Left kidney (tissue), 8 donors: ENCODE measurements at places on chromosomes 6 and 20. TPM values are rescaled to one million over a fixed set of nuclear protein-coding genes. Genes with fewer than 3 reads are reported as not detected.
A peak's percentile ranks its signal among the peaks of the same experiment; 100 is the strongest.

DNA sequence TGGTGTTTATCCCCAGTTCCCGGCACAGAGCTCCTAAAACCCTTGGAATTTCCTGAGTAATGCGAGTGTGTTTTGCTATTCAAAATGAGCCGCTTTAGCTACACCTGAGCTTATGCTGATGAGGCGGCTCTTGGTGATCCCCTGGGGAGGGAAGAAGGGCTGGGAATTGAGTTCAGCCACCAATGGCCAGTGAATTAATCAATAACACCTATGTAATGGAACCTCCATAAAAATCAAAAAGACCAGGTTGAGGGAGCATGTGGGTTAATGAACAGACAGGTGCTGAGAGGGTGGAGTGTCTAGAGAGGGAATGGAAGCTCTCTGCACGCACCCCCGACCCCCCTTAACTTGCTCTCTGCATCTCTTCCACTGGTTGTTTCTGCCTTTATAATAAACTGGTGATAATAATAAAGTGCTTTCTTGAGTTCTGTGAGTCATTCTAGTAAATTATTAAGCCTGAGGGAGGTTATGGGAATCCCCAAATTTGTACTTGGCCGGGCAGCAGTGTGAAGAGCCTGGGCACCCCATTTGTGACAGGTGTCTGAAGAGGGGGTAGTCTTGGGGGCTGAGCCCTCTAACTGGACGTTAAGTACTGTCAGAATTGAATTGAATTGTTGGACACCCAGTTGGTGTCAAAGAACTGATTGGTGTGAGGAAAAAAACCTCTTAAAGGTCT is 24.6 kb upstream of the SERPINB1 start:
- DNase-seq, result no peak

The PDYN gene
- polyA plus RNA-seq, result 0.52 TPM

- DNase-seq, result peak; percentile 28
These were observed 71.4 kb upstream of the UFL1 start for GRCh38 chr6:96450082-96450769.

The BPIFA1 gene
- not detected for polyA plus RNA-seq

The IL17F gene
- polyA plus RNA-seq, result 0.40 TPM

- DNase-seq, result no peak
These were observed 10.4 kb downstream of the CEP57L1 start for GRCh38 chr6:109105681-109106080.

The TRAPPC3L gene
- polyA plus RNA-seq, result 0.53 TPM
